ENCODE measurements at places on chromosomes 5 and 9.
A peak's percentile ranks its signal among the peaks of the same experiment; 100 is the strongest.

DNA sequence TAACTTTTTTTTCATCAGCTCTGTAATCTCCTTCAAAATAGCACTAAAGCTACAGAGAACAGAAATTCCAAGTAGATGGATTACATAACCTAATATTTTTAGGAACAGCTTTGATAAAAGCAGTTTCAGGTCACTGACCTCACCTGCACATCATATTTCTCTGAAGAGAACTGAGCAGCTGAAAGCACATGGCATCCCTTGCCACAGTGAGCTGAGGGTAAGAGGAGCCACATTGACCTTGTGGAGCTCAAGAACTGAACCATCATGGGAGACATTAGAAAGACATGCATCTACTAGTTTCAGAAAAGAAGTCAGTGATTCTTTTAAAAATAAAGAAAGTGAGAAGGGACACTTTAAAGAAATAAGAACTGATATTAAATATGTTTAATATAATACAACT, 222.7 kb downstream of the CFAP90 start:
- no peak for DNase-seq

- no peak for DNase-seq
These were observed 32.6 kb downstream of the IPPK start for GRCh38 chr9:92637326-92637725.

- peak; percentile 63 for DNase-seq
These were observed 13.0 kb downstream of the PPP6C start for GRCh38 chr9:125176636-125177035.

DNA sequence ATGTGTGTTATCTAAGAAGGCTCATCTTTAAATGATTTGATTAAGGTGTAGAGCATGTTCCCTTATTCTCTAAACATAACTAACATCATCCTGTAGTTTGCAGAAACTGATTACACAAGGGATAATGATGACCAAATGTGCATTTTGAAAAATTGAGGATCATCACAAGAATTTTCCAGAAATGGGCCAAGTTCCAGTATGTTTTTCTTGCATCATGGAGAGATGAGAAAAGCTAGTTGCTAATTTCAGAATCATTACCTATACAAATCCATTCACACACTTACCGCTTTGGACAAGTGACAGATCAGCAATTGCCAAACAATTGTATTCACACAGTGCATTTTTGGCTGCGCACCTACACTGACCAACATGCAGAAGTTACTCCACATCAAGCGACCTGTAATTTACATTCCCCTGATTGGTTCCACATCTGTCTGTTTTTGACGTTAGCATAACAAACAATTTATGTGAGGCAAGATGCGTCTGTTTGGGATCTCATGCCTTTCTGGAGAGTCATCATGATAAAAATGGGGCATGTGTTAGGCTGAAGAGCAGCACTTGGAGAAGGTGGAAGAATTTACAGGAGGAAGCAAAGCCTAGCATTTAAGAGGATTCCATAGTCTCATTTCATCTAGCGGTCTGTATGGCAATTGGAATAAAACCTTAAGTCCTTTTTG, 2.8 kb upstream of the BNC2 start:
- DNase-seq: no peak

DNA sequence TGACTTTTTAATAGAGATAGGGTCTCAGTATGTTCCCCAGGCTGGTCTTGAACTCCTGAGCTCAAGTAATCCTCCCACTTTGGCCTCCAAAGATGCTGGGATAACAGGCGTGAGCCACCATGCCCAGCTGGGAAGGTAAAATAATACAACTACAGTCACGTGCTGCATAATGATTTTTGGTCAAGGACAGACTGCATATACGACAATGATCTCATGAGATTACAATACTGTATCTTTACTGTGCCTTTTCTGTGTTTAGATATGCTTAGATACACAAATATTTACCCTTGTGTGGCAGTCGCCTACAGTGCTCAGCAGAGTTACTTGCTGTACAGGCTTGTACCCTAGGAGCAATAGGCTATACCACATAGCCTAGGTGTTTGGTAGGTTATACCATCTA, 14.2 kb upstream of the IRF1 start:
- DNase-seq: no peak

GRCh38 chr5:161420521-161420920, 126.0 kb downstream of the GABRB2 start:
- DNase-seq: no peak

GRCh38 chr5:55994495-55994997, at the start of gene IL6ST:
Gene IL6ST, minus strand, starts transcription at chr5:55994963. Its CDS starts 18,685 bp downstream, at chr5:55976278.
- DNase-seq: peak; percentile 52

Measured in AG08395 (cell line).